GM04504 (cell line): ENCODE measurements at places on chromosomes 2 and 18.

- DNase-seq: no peak
These were observed 202.6 kb upstream of the SMAD2 start for GRCh38 chr18:48132797-48133655.

GRCh38 chr2:39715095-39715494, 49.4 kb downstream of the TMEM178A start:
- DNase-seq: no peak

DNA sequence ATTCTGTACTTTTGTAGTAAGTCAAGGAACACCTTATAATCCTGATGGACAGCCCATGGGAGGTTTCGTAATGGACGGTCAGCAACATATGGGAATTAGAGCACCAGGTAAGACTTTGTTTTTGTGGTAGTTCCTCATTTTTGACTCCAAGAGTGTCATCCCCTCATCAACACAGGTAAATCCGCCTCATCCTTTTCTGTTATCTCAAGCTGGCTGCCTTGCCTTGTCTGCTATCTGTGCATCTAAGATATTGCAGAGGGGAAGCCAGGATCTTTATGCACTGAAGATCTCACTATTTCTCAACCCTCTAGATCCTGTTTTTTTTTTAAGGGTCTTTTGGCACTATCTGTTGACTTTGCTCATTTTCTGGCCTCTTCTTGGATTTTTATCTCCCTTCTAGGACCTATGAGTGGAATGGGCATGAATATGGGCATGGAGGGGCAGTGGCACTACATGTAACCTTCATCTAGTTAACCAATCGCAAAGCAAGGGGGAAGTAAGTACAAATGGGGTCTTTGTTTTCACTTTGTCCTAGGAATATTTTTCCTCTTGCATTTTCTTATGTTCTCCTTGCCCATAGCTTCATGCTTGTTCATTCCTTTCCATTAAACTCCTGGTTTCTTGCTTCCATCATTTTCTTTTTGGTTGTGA, 133.8 kb downstream of the MEIS1 start:
- no peak for DNase-seq

GRCh38 chr2:216478151-216478550, 20.5 kb upstream of the RPL37A start:
- DNase-seq: peak; percentile 45

- no peak for DNase-seq
These were observed 494 bp upstream of the ROCK1 start for GRCh38 chr18:21112140-21112473.

GRCh38 chr2:200741468-200742202, 70.1 kb upstream of the BZW1 start:
- DNase-seq: no peak

DNA sequence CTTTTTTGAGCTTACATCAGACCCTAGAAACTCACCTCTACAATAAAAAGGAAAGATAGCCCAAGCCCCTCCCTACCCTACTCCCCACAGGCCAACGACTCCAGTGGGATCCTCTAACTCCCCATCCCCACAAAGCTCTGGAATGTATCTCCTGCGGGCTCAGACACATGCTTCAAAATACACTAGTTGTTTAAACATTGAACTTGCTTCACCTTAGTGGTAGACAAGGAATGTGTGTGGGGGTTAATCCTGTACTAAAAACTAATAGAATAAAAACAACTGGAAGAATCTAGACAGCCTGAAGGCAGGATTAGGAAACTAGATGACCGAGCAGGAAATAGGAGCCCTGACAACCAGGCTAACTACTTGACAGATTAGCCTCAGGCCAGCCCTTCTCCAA, 211.5 kb downstream of the SUCLG1 start:
- no peak for DNase-seq

GRCh38 chr2:36711741-36712314, 15.3 kb downstream of the VIT start:
- no peak for DNase-seq

- no peak for DNase-seq
These were observed 150.1 kb downstream of the UXS1 start for GRCh38 chr2:106044021-106044420.

DNA sequence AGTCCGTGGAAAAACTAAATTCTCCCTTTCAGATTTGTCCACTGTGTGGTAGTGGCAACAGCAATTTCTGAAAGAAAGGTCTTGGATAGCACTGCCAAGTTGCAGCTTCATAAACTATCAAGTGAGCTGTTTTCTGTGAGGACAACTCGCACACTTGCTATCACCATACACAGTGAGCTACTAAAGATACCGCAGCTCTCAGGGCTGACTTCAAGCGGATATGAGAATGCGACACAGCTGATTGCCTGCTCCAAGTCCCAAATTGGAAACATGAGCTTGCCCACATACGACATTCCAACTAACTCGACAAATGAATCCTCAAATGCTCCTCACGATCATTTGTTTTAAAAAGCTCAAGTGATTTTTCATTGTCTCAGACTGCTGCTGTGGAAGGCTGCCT, 46.2 kb downstream of the E2F6 start:
- peak; percentile 28 for DNase-seq
